ENCODE measurements at places on chromosomes 3 and 15.
A peak's percentile ranks its signal among the peaks of the same experiment; 100 is the strongest.

DNA sequence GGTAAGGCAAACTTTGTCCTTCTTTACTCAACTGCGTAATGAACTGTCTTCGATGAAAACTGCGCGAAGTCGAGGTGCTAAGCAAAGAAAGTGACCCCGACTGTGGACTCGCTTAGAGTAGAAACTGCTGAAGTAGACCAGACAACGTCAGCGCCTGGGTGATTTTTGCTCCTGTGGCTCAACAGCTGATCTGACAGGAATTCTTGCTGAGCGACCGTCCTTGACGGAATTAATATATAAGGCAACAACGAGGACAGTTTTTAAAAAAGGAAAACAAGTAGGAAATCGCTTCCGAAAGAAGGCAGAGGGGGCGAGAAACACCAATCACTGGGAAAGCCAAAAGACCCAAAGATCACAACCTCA is 541 bp downstream of the RPS27L start:
- DNase-seq: no peak

DNA sequence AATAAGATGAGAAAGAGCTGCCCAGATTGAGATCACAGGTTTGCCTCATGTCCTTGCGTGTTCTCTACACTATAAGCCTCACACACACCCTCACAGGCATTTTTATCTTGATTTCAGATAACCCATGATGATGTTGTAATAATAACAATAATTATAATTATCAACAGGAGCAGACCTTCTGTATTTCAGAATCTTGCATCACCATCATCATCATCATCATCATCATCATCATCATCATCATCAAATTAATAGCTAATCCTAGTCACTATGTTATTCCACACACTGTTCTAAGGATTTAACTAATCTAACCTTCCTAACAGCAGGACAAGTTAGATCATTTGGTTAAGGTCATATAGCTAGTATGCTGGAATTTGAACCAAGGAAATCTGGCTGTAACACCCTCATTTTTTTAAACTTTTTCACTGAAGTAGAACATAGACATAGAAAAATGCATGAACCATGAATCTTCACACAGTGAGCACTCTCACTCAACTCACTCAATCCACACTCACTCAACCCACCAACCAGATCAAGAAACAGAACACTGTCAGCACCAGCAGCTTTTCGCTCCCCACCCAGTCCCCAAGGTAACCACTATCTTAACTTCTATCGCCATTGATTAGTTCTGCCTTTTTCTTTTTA is 1.8 kb upstream of the SH2D7 start:
- no peak for DNase-seq

- DNase-seq: no peak
Measured at GRCh38 chr15:93835344-93835743, 396.0 kb upstream of the MCTP2 start.

DNA sequence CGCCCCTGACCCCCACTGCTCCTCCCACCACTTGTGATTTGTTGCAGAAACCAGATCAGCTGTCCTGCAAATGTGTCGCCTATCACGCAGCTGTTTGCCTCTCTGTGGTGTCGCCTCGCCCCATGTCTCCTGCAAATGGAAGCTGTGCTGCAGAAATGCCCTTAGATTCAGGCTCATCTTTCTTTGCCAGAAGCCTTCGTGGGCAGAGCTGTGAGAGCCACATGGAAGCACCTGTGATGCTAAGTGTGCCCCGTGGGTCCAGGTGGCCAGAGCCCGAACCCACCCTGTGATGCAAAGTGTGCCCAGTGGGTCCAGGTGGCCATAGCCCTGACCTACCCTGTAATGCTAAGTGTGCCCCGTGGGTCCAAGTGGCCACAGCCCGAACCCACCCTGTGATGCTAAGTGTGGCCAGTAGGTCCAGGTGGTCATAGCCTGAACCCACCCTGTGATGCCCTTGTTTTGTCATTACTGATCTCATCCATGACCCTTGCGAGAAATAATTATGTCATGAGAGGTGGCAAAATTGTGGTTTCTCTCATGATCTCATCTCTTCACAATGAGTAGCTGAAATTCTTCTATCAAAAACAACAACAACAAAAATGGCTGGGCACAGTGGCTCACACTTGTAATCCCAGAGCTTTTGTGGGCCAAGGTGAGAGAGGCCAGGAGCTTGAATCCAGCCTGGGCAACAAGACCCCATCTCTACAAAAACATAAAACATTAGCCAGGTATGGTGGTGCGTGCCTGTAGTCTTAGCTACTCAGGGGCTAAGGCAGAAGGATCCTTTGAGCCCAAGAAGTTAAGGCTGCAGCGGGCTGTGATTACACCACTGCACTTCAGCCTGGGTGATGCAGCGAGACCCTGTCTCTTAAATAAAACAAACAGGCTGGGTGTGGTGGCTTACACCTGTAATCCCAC is 187.4 kb downstream of the GOLGA6L6 start:
- DNase-seq: no peak

DNA sequence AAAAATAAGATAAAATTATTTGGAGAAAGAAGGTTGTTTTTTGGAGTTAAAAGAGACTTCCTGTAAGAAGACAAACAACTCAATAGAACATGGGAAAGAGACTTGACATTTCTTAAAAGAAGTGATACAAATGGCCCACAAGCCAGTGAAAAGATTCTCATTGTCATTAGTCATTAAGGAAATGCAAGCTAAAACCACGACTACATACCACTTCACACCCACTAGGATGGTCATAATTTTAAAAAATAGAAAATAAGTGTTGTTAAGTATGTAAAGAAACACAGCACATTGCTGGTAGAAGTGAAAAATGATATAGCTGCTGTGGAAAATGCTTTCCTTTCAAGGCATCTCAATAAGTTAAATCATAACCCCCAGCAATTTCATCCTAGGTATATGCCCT is 44.4 kb upstream of the GK5 start:
- no peak for DNase-seq

GRCh38 chr3:45082142-45082538 is 56.0 kb downstream of the CLEC3B start:
- DNase-seq: no peak

DNA sequence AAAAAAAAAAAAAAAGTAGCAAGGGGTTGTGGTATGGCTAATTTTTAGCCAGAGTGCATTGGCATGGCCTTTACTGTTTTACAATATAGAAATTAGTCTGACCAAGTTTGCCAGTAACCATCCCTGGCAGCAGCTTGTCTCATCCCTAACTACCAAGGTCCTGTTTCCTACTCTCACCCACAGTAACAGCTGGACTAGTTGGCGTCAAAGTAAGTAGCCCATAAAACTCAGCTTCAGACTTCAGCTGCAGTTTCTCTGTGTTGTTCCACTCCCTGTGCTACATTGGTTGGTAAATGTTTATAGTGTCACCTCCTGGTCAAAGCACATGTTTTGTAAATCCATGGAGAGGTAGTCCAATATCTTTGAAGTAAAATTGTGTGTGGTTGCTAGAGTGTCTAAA is 691.3 kb downstream of the ZPLD1 start:
- no peak for DNase-seq

GRCh38 chr3:94336046-94336753 is 273.3 kb downstream of the NSUN3 start:
- no peak for DNase-seq

- no peak for DNase-seq
Measured at GRCh38 chr3:10173095-10173925, 8.6 kb downstream of the IRAK2 start.

DNA sequence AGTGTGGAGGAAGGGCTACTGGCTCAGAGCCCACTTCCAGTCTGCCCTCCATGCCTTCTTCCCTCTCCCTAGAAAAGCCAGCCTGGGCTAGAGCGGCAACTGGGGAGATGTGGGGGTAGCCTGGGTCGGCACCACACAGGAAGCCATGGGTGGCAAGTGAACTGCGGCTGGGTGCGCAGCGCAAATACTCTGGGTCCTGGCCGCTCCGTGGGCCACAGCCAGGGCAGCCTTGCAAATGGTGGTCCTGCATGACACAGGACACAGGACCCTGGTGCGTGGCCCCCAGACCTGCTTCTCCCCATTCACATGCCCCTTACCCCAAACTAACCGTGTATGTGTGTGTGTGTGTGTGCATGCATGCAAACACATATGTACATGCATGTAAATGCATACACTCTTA is 25.7 kb downstream of the PRKCD start:
- no peak for DNase-seq

GRCh38 chr3:98893740-98894139 is 7.8 kb downstream of the DCBLD2 start:
- no peak for DNase-seq

- no peak for DNase-seq
Measured at GRCh38 chr15:40992825-40993224, 39.6 kb downstream of the CHAC1 start.

GRCh38 chr15:92848852-92849598 is 51.1 kb upstream of the CHD2 start:
- DNase-seq: peak; percentile 29

DNA sequence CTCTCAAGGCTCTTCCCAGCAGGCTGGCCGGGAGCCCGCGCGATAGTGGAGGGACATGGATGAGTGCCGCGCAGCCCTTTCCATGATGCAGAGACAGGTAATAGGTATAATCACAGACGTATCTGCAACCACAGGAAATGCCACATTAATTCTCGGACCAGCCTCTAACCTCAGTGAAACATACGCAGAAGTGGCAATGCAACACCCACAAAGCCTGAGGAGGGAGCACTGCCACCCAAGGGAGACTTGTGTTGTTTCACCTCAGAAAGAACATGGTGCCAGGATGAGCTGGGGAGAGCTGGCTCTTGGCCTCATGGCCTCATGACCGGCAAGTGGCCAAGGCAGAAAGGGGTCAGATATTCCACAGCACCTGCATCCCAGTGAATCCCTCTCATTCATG is 39.0 kb downstream of the PGPEP1L start:
- no peak for DNase-seq

DNA sequence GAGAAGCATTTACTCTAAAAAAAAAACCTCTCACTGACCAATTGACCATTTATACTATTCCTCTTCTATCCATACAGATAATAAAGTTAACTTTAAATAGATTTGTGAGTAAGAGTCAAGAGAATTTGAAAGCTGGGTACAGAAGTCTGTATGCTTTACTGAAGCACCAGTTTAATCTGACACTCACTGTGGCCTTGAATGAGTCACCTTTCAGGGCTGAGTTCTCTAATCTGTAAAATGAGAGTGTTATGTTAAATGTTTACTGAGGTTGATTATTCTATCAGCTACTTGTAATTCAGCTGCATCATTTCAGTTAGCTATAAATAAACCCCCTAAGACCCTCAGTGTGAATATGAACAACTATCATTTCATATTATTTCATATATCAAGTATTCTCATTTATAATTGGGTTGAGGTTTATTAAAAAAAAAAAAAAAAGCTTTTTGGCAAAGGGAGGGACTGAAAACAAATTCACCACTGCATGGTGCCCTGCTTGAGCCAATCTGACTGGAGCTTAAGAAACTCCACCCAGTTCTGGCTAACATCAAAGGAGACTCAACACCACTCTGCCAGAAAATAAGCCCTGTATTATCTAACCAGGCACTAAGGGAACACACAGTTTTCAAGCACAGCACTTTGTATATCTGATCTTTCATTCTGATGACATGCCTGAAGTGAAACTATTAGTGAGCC is 2.8 kb downstream of the MAP4 start:
- DNase-seq: no peak

GRCh38 chr15:60004009-60004845 is at the start of gene FOXB1:
FOXB1 (plus strand) TSS chr15:60004311; CDS start chr15:60004964, 653 bp downstream.
- no peak for DNase-seq

- DNase-seq: peak; percentile 61
Measured at GRCh38 chr3:133573054-133573628, 345 bp upstream of the CDV3 start.

- DNase-seq: no peak
Measured at GRCh38 chr3:172717493-172718088, 6.7 kb upstream of the NCEH1 start.

GRCh38 chr15:98823012-98823458 is 174.7 kb downstream of the IGF1R start:
- no peak for DNase-seq

DNA sequence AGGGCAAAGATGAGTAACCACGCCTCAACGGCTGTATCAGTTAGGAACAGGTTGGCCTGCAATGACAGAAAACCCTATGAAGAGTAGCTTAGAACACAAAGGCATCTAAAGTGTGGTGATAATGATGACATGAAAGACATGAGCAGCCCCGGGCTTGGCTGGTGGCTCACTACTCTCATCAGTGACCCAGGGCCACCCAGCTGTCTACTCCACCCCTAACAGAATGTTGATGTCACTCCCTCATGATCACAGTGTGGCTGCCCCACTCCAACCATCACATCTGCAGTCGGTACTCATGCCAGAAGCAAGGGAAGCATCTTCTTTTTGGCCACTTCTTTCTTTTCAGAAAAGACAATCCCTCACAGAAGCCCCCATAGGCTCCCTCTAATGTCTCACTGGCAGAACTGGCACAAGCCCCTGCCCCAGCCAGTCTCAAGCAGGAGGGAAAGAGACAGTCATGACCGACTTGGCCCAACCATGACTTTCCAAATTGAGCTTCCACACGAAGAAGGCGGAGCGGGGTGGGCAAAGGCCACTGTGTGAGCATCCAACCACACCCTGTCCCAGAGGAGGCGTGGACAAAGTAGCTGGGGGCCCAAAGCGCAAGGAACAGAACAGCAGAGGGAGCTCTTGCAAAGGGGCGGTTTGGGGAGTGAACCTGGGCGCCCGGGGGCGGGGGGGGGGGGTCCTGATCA is 72.0 kb upstream of the IQSEC1 start:
- DNase-seq: no peak

GRCh38 chr3:140770977-140771667 is 93.3 kb downstream of the TRIM42 start:
- no peak for DNase-seq

DNA sequence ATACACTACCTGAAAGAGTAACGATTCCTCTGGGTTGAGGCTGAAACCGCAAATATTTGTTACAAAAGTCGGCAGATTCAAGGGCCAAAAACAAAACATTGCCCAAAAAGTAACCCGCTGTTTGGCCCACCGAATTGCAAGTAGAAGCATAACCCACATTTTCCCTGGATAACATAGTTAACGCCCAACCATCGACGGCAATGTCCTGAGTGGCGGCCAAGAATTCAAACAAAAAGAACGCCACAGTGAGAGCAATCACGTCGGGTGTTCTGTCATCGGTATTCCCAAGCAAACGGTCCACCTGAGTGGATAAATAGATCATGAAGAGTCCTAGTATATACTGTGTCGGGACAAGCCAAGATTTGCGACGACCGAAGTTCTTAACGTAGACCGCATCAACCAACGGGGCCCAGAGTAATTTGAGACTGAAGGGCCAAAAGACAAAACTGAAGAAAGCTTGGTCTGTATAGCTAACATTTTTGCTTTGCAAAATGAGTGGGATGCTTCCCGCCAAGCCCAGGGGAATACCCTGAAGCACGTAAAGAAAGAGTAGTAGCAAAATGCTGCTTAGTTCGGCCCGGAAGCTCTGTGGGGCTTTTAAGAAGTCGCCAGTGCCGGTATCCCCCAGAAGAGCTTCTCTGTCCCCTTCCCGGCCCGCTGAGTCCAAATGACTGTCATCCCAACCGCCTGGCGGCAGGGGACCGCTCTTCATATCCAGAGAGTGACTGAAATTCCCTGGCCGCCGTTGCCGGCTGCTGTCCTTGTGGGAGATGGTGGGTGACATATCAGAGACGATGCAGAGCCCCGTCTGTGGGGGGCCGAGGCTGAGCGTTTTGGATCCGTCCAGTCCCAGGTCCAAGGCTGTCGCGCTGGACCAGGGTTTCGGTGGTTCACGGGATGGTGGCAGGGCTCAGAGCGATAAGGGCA is 750 bp downstream of the SLC33A1 start:
- no peak for DNase-seq
